SHP77 (cell line): ENCODE measurements at places on chromosomes 6 and 20.

- no peak for DNase-seq
Measured at GRCh38 chr6:150380256-150380655, 11.4 kb downstream of the IYD start.

DNA sequence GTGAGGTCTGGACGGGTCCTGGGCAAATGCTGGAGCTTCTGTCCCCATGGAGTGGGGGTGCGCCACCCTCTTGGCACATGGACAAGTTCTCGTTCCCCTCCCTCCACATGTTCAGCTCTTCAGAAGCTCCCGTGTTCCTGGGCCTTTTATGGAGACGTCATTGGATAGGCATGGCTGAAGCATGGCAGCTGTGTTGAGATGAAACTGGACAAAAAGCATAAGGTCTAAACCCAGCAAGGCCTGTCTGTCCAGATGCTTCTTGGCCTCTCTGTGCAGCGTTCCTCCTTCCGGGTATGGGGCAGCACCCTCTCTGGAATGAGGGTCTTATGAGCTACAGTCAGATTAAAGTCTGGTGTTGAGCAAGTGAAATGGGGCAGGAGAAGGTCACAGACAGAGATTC, 26.8 kb downstream of the TBC1D20 start:
- no peak for DNase-seq

DNA sequence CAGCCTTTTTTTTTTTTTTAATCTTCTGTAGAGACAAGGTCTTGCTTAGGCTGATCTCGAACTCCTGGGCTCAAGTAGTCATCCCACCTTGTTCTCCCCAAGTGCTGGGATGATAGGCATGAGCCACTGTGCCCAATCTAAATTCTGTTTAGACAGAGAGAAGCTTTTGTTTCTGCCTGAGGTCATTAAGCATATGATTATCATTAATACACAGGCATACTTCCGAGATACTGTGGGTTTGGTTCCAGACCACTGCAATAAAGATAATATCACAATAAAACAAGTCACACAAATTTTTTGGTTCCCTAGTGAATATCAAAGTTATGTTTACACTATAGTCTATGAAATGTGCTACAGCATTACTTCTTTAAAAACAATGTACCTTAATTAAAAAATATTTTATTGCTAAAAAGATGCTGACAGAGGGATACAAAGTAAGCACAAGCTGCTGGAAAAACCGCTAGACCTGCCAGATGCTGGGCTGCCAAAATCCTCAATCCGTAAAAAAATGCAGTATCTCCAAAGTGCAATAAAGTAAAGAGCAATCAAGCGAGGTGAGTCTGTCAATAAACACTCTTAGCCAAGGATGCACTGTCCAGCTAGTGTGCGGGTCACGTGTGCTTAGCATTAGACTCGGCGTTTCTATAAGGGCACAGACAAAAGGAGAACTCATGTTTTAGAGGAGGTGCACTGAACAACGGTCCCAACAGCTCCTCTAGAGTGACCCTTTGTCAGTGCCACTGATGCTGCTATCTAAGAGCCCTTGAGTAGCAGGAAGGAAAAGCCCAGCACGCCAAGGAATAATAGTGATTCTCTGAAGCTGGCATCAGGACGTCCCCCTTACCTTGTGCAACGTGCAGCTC, 16.1 kb downstream of the TXNDC5 start:
- DNase-seq, result no peak

DNA sequence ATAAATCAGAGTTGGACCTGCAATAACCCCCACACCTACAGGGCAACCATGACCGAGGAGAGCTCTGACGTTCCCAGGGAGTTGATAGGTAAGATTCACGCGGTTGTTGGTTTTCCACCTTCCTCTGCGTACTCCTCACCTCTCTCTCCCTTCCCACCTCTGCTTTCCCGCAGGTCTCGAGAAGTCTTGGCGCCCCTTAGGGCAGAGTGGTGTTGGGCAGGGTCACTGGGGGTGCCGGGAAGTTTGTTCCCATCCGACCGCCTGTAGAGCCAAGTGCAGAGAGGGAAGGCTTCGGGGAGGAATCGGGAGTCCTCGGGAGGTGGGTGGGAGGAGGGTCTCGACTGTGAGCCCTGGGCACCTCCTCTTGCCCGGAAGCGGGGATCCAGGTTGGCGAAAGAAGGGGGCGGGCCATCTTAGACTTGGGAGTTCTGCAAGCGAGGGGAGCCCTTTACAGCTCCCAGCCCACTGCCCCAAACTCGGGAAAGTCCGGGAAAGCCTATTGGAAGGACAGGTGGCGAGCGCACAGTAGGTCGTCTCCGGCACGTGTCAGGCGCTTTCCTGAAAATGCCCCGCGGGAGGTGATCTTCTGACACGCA, 672 bp downstream of the CARMIL1 start:
- no peak for DNase-seq

DNA sequence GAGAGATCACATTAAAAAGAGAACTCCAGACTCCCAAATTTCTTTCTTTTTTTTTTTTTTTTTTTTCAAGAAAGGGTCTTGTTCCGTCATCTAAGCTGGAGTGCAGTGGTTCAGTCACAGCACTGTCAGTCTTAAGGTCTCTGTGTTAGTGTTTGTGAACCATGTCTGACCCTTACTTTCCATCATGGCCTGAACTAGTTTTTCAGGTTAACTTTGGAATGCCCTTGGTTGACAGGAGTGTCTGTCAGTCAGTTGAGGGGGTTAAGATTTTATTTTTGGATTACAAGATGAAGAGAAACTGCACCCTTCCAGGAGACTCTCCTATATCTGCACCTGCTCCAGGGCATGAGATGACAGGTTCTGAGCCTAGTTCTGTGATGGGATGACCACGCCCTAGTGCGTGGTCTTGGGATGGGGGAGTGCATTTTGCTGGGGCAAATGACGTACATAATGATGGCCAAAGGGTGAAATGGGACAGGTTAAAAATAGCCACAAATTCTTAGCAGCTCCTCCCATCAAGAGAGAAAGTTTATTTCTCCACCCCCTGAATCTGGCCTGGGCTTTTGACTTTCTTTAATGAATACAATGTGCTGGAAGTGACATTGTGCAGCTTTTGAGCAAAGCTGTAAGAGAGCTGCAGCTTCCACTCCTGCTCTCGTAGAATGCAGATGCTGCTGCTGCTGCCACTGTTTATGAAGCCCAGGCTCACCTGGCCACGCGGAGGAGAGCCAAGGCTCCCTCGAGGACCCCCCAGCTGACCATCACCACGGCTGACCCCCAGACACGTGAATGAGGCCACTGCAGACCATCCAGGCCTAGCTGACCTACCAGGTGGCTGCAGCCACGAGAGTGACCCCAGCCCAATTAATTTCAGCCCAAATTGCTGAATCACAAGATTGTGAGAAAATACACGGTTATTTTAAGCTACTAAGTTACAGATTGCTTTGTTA, 29.7 kb upstream of the FAM50B start:
- DNase-seq, result no peak

- peak; percentile 14 for DNase-seq
Measured at GRCh38 chr6:157893238-157893637, 70.2 kb downstream of the SNX9 start.

DNA sequence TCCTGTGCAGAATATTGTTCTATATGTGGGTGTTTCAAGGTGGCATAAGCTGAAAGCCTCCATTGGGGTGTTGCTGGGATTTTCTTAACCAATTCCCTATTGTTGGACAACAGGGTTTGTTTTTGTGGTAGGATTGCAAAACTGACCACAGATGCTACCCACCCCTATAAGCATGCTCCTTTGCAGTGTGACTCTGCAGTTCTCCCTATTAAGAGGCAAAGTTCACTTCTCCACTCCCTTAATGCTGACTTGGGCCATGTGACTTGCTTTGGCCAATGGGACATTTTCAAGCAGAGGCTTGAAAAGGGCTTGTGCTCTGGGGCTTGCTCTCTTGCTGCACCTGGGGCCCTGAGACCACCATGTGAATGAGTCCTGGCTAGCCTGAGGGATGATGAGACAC, 8.5 kb upstream of the ANGPT4 start:
- DNase-seq, result no peak

GRCh38 chr6:31889331-31889972, 8.0 kb downstream of the EHMT2 start:
- no peak for DNase-seq

DNA sequence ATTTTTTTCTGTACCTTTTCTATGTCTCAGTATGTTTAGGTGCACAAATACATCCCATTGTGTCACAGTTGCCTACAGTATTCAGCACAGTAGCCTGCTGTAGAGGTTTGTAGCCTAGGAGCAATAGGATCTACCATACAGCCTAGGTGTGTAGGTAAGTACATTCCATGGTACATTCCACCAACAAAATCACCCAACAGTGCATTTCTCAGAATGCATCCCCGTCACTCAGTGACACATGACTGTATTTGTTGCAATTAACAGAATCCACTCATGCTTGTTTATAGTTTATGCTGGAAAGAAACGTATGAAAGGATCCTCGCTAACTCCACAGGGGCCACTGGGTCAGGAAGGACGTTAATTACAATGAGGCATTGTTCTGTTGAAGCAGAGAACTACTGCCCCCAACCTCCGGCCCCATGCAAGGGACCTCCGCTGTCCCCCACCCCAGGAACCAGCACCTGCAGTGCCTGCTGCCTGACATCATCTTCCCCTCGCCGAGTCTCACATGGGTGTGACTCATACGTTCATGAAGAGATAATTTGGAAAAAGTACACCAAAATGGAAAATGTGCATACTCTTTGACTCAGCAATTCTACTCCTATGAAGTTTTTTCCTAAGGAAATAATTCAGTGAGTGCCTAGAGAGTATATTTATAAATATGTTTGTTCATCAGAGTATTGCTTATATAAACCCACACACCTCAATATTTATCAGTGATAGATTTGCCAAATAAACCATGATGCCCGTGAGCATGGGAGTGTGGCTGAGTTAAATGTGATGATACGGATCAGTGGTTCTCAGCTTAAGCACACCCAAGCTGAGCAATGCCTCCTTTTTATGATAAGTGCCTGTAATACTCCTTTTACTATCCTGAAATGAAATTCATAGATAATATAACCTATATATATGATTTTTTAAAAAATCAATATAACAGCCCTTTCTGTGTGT, 156.4 kb upstream of the ECI2 start:
- no peak for DNase-seq

- DNase-seq, result no peak
Measured at GRCh38 chr6:79602859-79603258, 28.3 kb upstream of the SH3BGRL2 start.

- DNase-seq, result no peak
Measured at GRCh38 chr6:88008831-88009231, 38.8 kb upstream of the SPACA1 start.

DNA sequence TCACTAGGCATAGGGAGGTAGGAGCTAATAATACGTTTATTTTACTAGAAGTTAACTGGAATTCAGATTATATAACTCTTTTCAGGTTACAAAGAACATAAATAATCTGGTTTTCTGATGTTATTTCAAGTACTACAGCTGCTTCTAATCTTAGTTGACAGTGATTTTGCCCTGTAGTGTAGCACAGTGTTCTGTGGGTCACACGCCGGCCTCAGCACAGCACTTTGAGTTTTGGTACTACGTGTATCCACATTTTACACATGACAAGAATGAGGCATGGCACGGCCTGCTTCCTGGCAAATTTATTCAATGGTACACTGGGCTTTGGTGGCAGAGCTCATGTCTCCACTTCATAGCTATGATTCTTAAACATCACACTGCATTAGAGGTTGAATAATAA, 1.1 kb downstream of the HFE start:
- no peak for DNase-seq

DNA sequence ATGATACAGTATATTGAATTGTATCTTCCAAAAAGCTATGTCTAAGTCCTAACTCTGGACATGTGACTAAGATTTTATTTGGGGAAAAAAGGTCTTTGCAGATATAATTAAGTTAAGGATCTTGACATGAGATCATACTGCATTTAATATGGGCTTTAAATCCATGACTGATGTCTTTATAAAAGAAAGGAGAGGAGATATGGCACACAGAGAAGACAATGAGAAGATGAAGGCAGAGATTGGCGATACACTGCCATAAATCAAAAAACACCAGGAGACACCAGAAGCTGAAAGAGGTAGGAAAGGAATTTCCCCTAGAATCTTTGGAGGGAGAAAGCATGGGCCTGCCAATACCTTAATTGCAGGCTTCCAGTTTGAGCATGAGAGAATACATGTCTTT, 1450.2 kb downstream of the HACE1 start:
- DNase-seq, result no peak

DNA sequence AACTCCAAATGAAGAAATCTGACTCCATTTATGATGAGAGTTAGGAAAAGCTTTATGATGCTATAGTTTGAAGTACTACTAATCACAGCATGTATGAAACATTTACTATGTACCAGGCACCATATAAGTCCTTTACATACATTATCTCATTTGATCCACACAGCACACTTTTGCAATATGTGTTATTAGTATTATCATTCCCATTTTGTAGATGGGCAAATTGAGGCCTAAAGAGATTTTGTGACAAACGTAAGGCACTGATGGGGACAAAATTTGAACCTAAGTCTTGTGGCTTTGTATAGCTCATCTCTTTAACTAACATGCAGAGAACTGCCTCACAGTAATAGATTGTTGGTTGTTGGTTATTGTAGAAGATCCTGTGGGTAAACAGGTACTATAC, 14.2 kb upstream of the TNFRSF21 start:
- no peak for DNase-seq

DNA sequence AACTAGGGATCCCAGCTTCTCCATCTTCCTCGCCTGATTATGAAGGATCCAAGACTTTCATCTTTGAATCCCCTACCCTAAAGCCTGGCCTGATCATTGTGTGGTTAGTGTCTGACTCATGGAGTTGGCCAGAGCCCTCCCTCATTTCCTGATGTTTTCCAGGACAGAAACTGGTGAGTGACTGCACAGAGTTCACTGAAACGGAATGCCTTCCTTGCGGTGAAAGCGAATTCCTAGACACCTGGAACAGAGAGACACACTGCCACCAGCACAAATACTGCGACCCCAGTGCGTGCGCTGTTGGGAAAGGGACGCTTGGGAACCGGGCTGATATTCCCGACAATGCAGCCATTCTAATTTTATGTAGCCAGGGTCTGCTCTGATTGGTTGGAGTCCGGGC, 4.0 kb downstream of the CD40 start:
- DNase-seq, result no peak

DNA sequence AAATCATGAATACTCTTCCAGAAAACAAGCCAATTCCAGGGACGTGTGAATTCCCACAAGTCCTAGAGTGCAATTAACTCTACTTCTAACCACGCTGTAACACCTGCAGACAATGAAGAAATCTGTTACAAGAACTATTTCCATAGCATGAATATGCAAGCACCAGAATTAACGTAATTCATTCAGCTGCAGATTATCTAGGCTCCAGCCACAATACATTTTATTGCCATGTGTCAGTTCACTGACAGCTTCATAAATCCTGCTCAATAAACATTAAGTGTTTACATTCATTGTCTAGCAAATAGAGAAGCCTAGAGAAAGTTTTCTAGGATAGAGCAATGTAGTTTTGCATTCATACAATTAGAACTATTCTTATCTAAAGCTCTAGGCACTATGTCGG, 1348.5 kb downstream of the GRIK2 start:
- DNase-seq, result peak; percentile 33

DNA sequence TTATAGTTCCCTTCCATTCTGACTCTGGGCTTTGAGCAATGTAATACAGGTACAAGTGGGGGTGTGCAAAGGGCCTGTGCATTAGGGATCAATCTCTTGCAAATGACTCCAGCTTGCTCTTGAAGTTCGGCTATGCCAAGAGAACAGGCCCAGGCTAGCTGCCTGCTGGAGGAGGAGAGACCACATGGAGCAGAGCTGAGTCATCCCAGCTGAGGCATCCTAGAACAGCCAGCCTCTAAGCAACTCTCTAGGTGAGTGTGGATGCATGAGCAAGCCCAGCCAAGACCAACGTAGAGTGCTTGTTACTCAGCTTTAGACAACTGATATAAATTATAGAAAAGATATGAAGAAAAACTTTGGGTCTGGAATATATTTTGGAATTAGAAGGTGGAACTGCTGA, 47.6 kb upstream of the RBM24 start:
- DNase-seq, result no peak

- no peak for DNase-seq
Measured at GRCh38 chr6:72669324-72669723, 47.5 kb downstream of the KCNQ5 start.
